ENCODE measurements at places on chromosomes 6 and 20.

- no peak for DNase-seq
Measured at GRCh38 chr20:8372824-8373380, 240.8 kb downstream of the PLCB1 start.

DNA sequence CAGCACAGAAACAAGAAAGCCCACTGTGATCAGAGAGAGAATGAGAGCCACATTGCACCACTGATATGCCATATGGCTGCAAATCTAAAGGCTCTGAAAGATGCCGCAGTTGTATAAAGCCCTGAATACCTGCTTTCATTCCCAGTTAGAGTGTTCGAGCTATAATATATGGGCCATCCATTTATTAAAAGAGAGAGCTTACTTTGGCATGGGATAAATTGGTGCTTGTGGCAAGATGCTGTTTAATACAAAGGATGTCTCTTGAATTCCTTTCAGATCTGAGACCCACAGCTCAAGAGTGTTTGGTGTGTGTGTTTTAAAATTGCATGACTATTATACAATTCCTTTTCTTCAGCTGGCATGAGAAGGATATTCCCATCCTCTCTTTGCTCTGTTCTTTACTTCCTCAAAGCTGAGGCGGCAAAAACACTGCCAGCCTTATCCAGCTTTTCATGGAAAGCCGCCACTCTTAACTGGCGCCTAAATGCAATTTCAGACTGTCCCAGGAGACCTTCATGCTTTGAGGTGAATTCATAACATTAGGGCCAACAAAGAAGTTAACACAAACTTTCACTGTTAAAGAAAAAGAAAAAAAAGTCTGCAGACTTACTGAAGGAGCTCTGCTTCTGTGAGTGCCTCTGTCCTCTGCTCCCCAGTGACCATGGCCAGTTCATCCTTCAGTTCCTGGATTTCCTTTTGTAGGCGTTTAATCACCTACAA is 147.6 kb downstream of the KIF6 start:
- DNase-seq = no peak

- no peak for DNase-seq
Measured at GRCh38 chr20:38231531-38232121, 28.9 kb downstream of the KIAA1755 start.

- DNase-seq = no peak
Measured at GRCh38 chr20:62141397-62142251, 1.6 kb downstream of the PSMA7 start.

DNA sequence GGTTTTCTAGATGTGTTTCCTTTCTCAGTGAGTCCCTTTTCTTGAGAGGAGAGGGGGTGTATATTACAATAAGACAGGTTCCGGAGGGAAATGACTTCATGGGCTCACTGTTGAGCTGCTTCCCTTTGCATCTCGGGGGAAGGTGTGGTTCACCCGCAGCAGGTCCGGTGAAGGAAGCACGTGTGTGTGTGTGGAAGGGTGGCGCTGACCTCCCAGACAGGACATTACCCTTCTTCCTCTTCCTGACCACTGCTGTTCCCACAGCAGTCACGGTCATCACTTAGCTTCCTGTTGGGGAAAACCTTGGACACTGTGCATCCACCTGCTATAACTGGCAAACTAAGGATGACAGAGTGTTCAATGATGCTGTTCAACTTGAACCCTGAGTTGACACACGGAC is 83.6 kb downstream of the PLEKHG1 start:
- no peak for DNase-seq

- DNase-seq = no peak
Measured at GRCh38 chr6:20365456-20365855, 36.2 kb upstream of the E2F3 start.

- DNase-seq = no peak
Measured at GRCh38 chr20:45816951-45817350, 4.5 kb downstream of the UBE2C start.

- no peak for DNase-seq
Measured at GRCh38 chr6:10416863-10417641, 2.2 kb upstream of the TFAP2A start.

DNA sequence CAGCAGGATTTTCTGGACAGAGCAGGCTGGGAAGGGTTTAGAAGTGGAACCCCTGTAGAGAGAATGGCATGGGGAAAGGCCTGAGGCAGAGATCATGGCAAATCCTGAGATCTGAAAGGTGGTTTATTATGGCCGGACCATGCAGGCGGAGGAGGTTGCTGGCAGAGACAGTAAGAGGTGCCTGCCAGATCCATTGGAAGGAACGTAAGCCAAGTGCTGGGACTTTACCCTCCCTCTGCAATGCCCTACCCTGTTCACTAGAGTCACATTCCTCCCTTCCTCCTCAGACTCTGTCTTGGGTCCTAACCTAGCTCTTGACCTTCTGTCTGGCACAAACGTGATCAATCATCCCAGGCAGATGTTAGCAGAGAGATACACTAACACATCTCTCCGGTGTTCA is 66.4 kb upstream of the SLC22A23 start:
- no peak for DNase-seq

GRCh38 chr6:142871910-142872331 is 73.1 kb downstream of the HIVEP2 start:
- no peak for DNase-seq

GRCh38 chr6:143087856-143088255 is 27.2 kb downstream of the AIG1 start:
- DNase-seq = no peak

- DNase-seq = no peak
Measured at GRCh38 chr6:152071318-152071717, 263.8 kb downstream of the ESR1 start.

DNA sequence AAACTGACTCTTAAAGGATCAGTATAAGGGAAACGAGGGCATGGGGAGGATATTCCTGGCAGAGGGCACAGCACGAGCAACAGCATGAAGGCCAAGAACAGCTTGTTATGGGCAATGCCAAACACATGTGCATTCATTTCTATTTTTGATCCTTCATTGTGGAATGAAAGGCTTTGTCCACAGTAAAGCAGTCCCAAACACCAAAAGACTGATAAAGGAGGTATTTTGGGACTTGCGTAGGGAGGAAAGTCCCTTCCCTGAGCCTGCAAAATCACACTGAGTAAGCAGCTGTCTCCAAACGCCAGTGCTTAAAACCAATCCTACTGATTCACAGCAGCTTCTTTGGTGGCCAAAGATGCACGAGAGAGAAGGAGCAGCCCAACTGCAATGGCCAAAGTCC is 138.2 kb downstream of the UNC5CL start:
- DNase-seq = no peak

DNA sequence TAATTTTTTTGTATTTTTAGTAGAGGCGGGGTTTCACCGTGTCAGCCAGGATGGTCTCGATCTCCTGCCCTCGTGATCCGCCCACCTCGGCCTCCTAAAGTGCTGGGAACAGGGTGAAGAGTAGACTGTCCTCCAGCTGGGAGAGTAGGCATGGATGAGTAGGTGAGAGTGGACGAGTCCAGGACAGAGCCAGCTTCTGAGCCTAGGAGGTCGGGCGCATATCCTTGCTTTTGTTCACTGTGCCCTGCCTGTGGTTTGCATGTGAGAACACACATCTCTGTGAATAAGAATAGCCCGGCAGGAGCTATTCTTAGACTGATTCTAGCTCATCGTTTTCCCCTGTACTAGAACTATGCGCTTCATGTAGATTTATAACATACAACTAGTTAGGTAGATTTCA is 78.3 kb downstream of the RPP40 start:
- DNase-seq = no peak

DNA sequence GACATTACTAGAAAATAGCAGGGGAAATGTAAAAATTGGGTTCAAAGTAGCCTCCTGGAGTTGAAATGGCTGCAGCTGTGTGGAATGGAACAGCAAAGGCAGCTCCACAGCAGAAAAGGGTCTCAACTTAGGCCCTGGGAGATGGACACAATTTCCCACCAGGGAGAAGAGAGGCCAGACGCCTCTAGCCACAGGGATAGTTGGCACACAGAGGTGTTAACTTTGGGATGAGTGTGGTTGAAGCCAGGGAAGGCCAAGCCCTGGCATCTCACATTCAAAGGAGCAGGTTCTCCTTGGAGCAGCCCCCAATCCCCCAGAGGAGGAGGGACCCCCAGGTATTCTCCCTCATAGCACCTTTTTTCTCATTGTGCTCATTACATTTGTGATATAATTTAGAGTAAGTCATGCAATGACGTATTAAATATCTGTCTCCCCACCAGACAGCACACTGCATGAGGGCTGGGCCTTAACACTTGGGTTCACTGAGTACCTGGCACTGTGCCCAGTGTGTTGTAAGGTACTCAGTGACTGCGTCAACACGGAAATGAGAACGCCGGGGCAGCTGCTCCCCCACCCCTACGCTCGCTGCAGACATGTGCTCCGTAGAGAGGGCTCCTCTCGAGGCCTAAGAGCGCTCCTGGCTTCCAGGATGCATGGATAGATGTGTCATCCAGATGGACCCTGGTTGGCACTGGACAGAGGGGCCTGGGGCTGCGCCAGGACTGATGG is 76.0 kb upstream of the CD93 start:
- no peak for DNase-seq

GRCh38 chr6:25874118-25874517 is at the start of gene SLC17A3:
Gene SLC17A3, minus strand, starts transcription at chr6:25874243. Its CDS starts 5,856 bp downstream, at chr6:25868387.
- no peak for DNase-seq

GRCh38 chr6:90148867-90149266 is 147.8 kb downstream of the BACH2 start:
- DNase-seq = no peak

DNA sequence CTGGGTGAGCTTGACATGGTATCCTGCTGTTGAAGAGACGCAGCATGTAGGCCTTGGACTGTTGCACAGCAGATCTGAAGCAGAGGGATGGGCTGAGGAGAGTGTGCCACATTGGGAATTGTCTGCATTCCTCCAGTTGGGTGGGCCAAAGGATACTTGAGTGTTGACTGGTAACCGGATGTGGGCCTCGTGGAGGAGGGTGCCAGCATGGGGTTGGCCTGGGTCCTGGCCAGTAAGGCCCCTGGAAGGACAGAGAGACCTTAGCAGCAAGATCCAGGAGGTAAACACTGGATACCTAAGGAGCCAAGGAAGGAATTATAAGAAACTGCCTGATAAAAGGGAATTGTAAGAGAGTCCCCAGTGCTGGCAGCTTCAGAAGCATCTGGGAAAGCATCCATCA is 76.9 kb downstream of the FIG4 start:
- DNase-seq = no peak

GRCh38 chr6:80767808-80768207 is 661.3 kb downstream of the BCKDHB start:
- DNase-seq = no peak

- DNase-seq = no peak
Measured at GRCh38 chr6:100549406-100550167, 84.9 kb upstream of the SIM1 start.

GRCh38 chr6:116287689-116288282 is 8.1 kb upstream of the TSPYL1 start:
- DNase-seq = no peak

- no peak for DNase-seq
Measured at GRCh38 chr6:143642403-143642802, 35.4 kb upstream of the PHACTR2 start.

DNA sequence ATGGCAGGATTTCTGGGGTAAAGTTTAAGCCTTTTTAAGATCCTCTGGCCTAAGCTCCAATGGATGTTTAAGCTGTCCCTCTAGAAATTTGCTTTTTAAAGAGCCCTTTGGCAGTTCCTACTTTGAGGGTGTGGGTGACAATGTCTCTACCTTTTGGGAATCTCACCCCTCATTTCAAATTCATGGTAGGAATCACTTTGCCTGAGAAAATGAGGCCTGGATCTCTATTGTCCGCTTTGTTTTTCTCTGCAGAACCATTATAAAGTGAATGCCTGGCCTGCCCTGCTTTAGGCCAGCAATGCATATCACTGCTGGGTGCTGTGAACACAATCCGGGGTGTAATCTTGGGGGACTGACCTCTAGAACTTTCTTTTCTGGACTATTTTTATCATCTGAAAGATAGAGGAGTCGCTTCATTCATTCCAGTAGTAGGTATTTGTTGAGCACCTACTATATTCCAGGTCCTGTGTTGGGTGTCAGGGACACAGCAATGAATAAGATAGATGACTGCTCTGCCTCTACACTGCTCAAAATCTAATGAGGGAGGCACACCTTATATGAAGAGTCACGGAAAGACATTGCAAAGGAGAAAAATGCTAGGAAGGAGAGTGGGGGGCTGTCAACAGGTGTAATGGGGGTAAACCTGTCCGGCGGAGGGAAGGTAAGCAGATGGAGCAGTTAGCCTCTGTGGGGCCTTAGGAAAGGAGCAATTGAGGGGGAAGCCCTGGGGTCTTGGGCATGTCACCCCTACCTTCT is 8.6 kb upstream of the COMMD7 start:
- DNase-seq = no peak

GRCh38 chr6:38646166-38646878 is 6.6 kb upstream of the BTBD9 start:
- no peak for DNase-seq

GRCh38 chr20:4069751-4070150 is 54.4 kb upstream of the RNF24 start:
- no peak for DNase-seq

DNA sequence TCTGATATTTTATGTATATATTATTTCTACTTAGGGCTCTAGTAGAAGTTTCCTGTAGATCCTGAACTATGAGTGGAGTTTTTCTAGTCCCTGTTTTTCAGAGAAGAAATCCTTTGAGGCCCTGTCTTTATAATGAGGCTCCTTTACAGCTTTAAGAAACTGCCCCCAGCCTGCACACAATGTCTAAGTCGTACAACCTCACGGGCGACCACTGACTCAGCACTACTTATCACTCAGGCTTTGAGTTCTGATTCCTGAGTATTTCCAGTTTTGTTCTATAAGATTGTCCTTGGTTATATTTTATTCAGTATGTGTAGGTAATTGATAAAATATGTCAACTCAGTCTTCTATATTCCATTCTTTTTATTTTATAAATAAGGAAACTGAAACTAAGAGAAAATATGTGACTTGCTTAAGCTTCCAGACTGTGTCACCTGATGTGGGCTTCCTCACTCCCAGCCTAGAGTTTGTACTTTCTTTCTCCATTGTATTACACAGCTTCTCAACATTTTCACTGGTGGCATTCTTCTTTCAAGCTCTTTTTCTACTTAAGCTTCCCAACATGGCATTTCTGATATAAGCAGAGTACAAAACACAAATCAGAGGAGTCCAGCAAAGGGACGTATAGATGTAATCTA is 167.0 kb downstream of the TBX18 start:
- DNase-seq = no peak

- no peak for DNase-seq
Measured at GRCh38 chr20:44649976-44650375, 1.5 kb downstream of the ADA start.

DNA sequence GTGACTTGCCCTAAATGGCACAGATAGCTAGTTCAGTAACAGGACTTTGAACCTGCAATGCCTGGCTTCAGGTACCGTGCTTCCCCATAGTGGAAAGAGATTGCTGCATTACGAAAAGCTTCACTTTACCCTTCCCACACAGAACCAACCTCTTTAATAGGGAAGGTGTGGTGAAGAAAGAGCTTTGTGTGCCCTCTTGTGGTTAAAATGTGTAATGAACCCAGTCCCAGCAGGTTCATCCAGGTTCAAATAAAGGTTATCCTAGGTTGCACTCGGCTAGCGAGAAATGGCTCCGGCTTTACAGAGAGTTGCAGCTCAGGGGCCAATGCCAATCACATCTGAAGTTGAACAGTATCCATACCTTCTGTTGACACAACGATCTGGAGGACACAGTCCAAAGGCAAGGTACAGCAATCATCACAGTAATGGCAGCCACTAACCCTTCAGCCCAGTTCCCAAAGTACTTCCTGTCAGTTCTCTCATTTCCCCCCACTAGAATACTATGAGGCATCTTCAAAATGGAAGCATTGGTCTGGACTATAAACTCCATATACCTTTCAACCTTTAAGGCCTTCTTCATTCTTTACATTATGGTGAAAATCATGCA is 3.0 kb downstream of the DEFB115 start:
- no peak for DNase-seq

- DNase-seq = no peak
Measured at GRCh38 chr6:151148111-151148510, 91.7 kb upstream of the AKAP12 start.

Measured in left forelimb (tissue), 1 donor.